ENCODE measurements at places on chromosomes 3 and 15. TPM values are rescaled to one million over a fixed set of nuclear protein-coding genes. Genes with fewer than 3 reads are reported as not detected.
A peak's percentile ranks its signal among the peaks of the same experiment; 100 is the strongest.

- no peak for DNase-seq
These were observed 19.8 kb downstream of the ADAMTS9 start for GRCh38 chr3:64667887-64668581.

DNA sequence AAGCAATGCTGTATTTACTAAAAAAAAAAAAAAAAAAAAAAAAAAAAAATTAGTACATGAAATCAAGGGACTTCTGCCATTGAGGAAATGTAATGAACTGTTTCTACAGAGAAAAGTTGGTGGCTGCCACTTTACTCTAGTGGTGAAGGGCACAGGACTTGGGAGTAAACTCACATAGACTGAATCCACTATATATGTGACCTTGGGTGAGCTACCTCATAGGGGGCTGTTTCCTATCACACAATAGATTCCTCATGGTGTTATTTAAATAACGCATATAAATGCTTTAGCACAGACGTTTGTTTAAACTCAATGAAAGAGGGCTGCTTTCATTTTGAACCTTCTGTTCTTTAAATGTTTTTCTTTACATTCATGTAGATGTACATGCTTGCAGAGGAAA, 25.8 kb downstream of the TERC start:
- DNase-seq, result no peak

DNA sequence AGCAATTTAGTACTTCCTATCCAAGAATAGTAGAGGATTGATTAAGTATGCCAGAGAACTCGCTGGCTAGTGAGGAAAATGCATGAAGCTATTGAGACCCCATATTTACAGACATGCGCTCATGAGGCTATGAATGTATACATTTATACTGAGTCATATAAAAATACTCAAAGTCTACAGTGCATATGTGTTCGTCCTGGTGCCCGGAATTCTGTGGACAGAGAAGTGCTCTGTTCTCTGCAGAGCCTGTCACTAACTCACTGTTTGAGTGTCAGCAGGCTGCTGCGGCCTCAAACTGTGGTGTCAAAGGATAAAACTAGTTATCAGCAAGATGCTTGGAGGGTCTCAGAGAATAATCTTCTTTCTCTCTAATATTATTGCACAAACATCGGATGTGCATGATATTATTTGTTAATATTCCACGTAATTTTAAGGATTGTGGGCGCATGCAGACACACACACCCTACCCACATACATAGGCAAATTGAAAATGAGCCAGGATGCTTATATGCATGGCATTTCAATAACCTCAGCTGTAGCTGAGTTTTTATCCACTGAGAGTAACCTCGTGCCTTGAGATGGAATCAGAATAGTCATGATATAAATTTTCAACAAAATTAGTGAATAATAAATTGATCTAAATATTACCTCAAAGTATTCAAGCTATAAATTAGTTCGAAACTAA, 50.0 kb upstream of the TSC22D2 start:
- no peak for DNase-seq

DNA sequence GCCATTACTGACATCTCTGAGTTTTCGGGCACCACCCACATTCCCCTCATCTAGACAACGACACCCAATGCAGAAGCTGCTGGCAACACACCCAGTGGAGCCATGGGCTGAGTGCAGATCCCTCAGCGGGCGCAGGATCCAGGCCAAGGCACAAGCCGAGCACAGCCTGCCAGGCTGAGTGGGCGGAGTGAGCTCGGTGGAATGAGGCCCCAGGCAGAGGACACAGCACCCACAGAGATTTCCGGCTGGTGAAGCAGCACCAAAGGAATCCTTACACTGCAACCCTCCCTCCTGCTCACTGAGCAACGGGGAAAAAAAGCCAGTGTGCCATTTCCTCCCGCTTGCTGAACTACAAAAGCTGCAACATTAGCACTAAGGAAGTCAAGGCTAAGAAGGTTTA, 34.3 kb downstream of the ZMAT3 start:
- no peak for DNase-seq

GRCh38 chr15:93524432-93524831, 435.4 kb upstream of the RGMA start:
- DNase-seq, result peak; percentile 42

- no peak for DNase-seq
These were observed 204.5 kb downstream of the AKAP13 start for GRCh38 chr15:85584872-85585271.

MOBP gene
- not detected for total RNA-seq

GRCh38 chr15:56240390-56240789, 3.3 kb downstream of the RFX7 start:
- DNase-seq, result no peak

DNA sequence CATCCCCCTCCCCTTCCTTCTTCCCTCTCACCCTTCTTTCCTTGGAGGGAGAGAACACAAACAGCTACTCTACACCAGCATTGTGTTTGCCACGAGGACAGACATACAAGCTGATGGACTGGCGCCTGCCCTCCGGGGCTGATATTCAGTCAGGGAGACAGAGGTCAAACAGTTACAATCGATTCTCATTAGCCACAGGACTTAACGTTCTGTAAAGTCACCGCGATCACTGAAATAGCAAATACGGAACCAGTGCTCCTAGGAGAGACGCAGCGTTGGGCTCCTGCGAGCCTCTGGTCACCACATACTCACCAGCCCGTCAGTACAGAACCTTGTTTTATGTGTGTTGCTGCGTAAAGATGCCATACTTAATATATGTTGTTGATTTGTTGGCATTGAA, 108.8 kb downstream of the LRRK1 start:
- no peak for DNase-seq

TF gene
- total RNA-seq, result 7.3 TPM

DNA sequence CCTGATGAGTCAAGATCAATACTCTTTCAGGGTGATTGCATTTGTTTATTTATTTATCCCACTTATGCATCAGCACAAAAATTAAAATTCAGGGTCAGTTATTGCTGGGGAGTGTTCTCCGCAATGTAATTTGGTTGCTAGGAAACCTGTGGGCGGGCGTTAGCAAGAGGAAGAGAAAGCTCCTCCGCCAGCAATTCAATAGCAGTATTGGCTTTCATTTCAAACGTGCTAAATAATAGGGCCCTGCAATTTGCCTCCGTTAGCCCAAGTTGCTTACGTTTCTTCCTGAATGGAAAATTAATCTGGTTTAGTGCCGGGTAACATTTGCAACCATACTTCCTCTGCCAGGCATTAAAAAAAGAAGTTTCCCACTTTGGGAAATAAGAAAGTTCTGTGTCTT, 35.5 kb upstream of the PLCL2 start:
- DNase-seq, result no peak

DNA sequence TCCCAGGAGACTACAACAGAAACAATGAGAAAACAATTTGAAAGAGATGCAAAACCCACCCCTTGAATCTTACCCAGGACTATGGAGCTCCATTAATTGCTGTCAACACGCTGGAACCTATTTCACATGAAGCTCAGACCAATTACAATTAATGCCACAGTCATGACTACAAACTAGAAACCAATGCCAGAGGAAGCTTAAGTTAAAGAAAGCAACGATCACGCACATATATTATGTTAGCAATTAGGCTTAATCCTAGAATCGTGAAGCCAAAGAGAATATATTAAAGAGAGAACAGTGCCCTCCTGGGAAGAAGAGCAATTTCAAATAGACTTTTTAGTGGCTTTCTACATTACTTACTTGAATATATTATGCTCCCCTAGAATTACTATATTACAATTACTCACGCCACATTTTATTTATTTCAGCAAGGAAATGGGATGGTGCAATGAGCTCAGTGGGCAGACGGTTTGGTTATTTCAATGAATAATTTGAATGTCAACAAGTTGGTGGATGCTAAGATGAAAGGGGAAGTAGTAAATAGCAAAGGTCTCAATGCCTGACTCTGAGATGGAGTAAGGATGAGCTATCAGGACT, 125.5 kb downstream of the GREM1 start:
- no peak for DNase-seq

NCEH1 gene
- 6.2 TPM for total RNA-seq

GRCh38 chr3:6222069-6222468, 638.8 kb upstream of the GRM7 start:
- no peak for DNase-seq

DNA sequence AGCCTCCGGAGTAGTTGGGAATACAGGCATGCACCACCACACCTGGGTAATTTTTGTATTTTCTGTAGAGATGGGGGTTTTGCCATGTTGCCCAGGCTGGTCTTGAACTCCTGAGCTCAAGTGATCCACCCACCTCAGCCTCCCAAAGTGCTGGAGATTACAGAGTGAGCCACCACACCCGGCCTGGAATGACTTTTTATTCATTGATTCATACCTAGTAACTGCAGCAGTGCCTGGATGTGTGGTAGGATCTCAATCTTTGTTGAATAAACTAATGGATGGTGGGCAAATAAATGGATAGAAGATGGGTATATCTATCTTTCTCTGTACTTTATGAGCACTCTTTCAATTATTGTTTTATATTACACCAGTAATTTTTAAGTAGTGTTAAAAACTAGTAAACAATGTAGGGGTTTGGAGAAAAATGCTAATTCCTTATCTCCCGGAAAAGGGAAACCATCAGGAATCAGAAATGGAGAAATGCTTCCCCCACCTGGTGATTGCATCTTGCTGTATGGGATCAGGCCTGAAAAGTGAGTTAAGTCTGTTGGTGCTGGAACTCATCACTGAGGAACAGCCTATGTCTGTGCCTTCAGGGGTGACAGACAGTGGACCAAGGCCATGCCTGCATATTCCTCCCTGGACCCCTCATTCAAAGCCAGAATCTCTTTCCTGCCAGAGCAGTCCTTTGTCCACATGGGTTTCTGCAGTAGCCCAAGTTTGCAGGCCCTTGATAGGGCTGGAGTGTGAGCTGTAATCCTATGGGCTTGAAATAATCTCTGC, 161.0 kb upstream of the CTDSPL start:
- DNase-seq, result peak; percentile 23

- peak; percentile 81 for DNase-seq
These were observed at the start of gene LPP for GRCh38 chr3:188154014-188154808. TSS of gene LPP (plus strand) at chr3:188154157. CDS start at chr3:188406121, 251,964 bp downstream.

ST6GAL1 gene
- total RNA-seq, result 6.7 TPM

- DNase-seq, result peak; percentile 55
These were observed 39.4 kb upstream of the WNT5A start for GRCh38 chr3:55526332-55527030.

DNA sequence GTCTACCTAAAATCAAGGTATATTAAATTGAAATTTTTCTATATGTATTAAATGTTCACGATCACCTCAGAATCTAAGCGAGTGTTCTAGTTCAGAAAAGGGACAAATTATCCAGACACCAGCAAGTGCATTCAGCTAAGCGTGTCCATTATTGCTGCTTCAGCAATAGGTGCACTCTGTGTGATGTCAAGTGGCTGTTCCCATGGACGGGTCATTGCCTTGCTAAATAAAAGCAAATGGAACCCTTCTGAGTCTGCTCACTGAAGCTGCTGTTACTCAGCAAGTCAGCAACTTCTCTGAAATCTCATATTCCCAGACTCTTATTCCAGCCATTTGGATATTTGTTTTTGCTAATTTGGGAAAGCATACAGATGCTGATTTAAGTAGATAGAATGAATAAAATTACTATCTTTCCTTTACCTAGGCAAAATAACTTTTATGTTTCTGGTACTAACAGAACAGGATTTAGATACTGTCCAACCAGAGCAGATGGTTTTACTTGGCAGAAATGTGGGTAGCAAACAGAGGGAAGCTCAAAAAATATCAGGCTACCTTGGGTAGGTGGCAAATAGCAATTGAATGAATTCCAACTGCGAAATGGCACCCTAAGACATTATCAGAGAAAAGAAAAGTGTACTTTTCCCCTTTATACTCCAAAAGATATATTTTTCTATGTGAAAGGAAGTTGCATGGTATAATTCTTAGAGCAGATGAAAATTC, 407.0 kb downstream of the GAP43 start:
- DNase-seq, result no peak

PLAAT1 gene
- total RNA-seq, result 0.55 TPM

SLC7A14 gene
- 0.09 TPM for total RNA-seq

DNA sequence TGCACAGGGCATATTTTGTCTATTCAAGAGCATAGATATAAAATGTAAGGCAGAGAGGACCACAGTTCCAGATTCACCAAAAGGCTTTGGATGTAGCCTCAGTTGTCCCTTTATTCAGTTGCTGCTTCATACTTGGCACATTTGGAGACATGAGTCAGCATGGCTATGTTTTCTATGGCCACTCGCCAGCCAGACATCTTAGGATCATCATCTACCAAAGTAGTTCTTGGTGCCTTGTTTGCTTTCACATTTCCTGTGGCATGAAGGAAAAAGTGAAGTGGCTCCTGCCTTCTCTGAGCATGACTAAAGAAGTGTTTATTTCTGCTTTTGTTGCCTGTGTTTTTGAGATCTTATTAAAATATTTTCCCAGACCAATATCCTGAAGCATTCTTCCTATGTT, 7.2 kb downstream of the SUSD5 start:
- no peak for DNase-seq

GRCh38 chr3:159922193-159922840, 66.3 kb upstream of the IL12A start:
- no peak for DNase-seq

All from pancreas (tissue), 10 donors.